Head of caudate nucleus (tissue), 42 donors: ENCODE measurements at places on chromosomes 1 and 21.

GRCh38 chr1:207306603-207307002 is 14.9 kb upstream of the CD55 start:
- DNase-seq: no peak

DNA sequence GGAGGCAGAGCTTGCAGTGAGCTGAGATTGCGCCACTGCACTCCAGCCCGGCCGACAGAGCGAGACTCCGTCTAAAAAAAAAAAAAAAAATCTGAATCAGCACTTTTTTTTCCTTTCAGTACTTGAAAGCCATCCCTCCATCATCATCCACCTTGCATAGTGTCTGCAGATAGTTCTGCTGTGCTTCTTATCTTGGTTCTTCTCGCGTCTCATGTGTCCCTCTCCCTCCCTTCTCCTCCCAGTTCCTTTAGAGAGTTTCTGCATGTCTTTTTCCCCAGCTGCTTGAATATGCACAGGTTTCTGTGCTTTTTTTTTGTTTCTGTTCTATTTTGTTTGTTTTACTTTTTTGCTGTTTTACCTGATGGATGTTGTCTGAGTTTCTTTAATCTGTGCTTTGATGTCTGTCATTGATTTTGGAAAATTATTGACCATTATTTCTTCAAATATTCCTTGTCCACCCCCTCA is 3.9 kb upstream of the COL18A1 start:
- no peak for DNase-seq

DNA sequence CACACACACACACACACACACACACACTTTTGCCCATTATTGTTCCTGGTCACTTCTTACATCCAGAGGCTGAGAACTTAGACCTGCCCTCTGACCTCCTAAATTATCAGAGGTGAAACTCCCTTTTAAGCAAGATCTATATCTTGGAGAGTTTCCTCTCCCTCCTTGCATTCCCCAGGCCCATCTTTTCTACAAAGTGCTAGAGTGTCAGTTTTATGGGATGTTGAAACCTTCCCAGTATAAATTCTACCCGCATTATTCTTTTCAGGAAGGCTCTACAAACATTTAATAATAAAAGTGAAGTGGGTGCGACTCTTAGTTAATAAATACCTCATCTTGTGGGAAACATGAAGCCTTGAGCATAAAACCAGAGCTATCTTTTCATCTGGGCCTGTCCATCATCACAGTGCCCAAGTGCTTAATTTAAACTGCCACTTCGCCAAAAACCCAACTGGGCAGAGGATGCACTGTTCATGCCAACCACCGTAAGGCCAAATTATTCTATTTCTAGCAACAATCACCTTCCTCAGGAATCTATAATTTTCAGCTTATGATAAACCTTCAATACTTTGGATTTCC is 458.2 kb upstream of the RUNX1 start:
- no peak for DNase-seq

- DNase-seq: peak; percentile 61
Measured at GRCh38 chr1:37158113-37158749, 123.9 kb upstream of the GRIK3 start.

DNA sequence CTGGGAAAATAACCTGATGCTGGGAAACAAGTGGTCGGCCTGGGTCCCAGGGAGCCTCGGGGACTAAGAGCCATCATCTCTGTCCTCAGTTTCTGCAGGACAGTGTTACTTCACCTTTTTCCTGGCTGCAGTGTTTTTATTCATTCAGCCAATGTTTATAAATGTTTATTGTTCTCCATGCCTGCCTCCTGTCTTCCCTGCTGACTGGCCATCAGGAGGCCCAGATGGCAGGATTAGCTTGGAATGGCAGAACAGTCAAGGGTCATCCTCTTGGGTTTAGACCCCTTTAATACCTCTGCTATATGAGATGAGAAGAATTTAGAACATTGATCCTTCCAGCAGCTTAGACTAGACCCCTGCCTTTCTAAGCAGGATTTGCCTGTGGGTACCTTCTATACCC is 13.3 kb downstream of the MAPKAPK2 start:
- no peak for DNase-seq

DNA sequence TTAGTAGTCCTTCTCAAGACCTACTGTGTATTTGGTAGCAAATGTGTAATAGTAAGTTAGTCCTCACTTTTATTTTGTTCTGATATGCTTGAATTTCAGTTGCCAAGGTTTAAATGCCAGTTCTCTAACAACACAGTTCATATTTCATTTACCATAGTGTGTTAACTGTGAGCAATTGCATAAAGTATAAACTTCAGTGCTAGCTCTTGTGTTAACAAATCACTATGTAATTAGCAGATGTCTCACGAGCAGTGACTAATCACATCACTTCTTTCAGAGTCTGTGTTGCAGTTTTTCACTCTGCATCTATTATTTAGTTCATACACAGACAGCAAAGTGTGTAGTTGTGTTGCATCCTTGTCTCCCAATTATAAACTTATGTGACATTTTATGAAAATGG is 47.8 kb downstream of the ZMYM4 start:
- no peak for DNase-seq

GRCh38 chr1:8625491-8625890 is 191.9 kb downstream of the RERE start:
- DNase-seq: no peak

DNA sequence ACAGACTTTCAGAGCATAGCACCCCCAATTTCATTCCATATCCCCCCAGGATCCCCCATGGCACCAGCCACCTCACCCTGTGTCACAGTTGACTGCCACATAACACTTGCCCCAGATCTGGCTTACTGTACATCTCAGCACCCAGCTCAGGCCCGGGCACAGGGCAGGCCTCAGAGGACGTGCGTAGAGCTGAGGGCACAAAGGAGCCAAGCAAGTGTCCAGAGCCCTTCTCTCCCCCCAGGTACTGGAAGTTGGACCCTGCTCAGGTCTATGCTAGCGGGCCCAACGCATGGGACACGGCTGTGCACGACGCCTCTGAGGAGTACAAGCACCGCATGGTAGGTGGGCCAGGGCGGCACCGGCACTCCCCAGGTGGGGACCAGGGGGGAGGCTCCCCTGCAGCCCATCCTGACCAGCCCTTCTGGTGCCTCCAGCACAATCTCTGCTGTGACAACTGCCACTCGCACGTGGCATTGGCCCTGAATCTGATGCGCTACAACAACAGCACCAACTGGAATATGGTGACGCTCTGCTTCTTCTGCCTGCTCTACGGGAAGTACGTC is 8.0 kb upstream of the SYTL1 start:
- DNase-seq: no peak

DNA sequence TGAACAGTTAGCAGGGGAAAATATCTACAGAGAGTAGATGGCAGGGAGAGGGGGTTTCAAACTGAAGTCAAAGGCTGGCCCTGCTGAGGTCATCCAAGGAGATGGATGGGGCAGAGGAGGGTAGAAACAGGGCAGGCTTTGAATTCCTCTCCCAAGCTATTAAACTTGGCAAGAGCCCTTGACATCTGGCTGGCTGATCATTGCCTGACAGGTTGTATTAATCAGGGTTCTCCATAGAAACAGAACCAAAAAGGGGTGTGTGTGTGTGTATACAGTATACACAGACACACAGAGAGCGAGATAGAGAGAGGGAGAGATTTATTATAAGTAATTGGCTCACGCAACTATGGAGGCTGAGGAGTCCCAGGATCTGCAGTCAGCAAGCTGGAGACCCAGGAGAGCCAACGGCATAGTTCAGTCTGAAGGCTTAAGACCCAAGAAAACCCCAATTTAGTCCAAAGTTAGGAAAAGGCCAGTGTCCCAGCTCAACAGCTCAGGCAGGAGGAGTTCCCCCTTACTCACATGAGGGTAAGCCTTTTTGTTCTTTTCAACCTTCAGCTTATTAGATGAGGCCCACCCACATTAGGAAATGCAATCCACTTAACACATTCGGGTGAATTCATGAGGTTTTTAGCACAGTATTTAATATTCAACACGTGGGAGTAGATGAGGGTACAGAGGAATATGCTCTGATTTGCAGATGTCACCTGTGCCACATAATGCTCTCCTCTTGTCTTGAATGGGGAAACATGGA is 46.7 kb upstream of the HAO2 start:
- no peak for DNase-seq

DNA sequence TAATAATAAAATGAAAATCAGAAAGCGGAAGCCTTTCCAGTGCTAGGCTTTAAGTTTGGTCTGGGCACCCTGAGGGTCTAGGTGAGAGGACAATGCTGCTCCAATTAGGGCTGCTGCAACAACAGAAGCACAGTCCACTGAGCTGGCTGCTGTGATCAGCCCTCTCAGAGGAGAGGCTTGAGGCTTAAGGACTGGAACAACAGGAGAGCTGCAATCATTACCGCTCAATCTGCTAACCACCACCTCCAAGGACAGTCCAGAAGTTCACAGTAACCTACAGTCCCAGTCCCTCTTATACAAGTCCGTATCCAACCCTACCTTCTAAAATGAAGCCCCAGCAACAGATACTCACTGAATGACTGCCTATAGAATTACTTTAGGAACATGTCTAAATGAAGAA is 62.1 kb downstream of the USP24 start:
- DNase-seq: no peak

- DNase-seq: peak; percentile 40
Measured at GRCh38 chr21:16455978-16456377, 726.2 kb downstream of the USP25 start.

DNA sequence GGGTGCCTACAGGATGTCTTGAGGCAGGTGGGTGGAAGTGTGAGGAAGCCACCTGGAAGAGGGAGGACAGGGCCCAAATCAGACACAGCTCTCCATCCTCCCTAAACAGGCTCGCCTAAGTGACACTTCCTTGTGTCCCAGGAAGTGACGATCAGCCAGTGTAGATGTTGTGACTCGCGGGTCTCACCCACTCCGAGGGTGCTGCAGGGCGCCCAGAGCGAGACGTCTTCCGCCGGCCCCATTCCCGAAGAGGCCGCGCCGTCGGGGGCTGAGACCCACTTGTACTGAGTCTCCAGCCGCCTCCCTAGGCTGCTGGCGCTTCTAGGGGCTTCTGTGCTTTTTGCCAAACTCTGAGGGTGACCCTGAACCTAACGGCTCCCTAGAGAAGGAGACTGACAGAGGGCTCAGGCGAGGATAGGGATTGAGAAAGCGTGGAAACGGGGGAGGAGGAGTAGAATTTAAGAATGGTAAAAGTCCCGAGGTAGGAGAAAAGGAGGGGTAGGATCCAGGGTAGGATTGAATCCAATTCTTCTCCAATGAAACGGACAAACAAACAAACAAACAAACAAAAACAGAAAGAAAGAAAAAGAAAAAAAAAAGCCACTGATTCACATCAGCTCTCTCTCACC is 543 bp upstream of the MARK1 start:
- peak; percentile 79 for DNase-seq

- DNase-seq: no peak
Measured at GRCh38 chr21:41832596-41833496, 46.3 kb downstream of the PRDM15 start.

DNA sequence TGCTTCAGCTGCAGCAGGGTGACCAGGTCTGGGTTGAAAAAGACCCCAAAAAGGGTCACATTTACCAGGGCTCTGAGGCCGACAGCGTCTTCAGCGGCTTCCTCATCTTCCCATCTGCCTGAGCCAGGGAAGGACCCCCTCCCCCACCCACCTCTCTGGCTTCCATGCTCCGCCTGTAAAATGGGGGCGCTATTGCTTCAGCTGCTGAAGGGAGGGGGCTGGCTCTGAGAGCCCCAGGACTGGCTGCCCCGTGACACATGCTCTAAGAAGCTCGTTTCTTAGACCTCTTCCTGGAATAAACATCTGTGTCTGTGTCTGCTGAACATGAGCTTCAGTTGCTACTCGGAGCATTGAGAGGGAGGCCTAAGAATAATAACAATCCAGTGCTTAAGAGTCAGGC is 2.9 kb downstream of the C1QA start:
- no peak for DNase-seq

- DNase-seq: no peak
Measured at GRCh38 chr1:199696225-199696624, 331.3 kb upstream of the NR5A2 start.

DNA sequence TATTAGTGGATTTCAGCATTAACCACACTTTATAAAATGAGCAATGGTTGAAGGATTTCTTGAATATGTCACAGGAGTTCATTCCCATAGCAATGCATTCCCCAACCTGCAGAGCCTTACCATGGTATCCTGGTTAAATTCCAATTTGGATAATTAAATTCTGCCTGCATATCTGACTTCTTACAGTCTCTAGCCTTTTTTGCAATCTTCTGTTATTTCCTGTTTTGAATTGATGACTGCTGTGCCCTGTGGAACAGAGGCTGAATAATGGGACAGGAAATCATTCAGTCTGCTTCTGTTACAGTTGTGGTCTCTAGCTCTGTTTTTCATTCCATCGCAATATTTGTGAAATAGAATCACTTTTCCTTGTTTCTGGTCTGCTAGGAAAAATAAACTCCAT is 1823.9 kb downstream of the PLA2G4A start:
- no peak for DNase-seq

GRCh38 chr1:93025572-93025971 is 53.5 kb upstream of the MTF2 start:
- no peak for DNase-seq

GRCh38 chr21:41371685-41372030 is 9.8 kb downstream of the MX2 start:
- DNase-seq: peak; percentile 25

DNA sequence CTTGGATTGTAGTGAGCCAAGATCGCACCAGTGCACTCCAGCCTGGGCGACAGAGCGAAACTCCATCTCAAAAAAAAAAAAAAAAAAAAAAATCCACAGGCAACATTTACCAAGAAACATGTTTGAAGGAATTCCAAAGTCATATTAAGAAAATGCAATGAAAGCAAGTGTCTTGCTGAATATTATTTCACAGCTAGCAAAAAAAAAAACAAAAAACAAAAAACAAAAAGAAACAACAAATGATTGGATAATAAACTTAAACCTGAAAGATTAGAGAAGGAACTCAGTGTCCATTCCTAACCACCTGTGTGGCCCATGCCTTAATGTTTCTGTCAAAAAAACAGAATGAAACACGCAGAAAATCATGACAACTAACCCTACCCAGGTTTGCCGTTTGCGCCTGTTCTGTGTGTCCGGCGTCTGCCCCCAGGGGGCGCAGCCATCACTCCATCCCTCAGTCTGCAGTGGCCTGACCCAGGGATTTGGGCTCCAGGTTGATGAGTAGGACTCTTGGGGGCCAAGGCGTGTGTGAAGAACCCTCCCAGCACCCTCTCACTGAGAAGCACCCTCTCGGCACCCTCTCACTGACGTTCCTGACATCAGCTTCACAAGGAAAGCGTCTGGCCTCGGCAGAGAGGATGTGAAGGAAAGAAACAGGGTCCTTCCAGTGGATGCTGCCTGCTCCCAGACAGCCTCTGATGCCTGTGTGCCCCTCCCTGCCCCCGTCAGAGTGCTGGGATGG is 19.2 kb upstream of the PTTG1IP start:
- peak; percentile 59 for DNase-seq

- DNase-seq: no peak
Measured at GRCh38 chr1:217857061-217857460, 225.9 kb downstream of the SPATA17 start.

GRCh38 chr1:114033961-114034360 is 54.7 kb downstream of the OLFML3 start:
- DNase-seq: no peak

DNA sequence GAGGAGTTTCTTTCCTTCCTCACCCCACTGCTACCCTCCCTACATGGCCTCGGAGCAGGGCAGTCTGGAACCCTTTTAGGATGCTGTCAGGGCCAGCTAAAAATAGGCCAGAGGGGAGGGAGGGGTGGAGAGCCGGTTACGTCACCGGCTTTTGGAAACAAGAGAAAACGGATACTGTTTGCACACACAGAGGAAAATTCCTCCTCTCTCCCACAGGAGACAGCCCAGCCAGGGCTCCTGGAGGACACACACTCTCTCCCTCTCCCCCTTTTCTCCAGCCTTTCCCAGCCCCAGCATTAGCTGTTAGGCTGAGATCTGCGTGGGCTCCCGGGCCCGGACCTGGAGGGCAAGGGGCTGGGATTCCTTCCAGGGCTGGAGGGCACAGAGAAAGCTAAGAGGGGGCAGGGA is 20.0 kb upstream of the ALDH4A1 start:
- peak; percentile 75 for DNase-seq
